ENCODE measurements at places on chromosomes 4 and X.

DNA sequence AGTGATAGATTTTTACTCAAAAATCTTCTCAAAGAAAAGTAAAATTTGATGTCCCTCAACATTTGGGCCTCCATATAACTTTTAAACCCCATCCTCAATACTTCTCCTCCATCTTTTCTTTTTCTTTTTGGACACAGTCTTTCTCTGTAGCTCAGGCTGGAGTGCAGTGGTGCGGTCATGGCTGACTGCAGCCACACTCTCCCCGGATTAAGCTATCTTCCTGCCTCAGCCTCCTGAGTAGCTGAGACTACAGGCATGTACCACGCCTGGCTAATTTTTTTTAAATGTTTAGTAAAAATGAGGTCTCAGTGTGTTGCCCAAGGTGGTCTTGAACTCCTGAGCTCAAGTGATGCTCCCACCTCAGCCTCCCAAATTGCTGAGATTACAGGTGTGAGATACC is 33.1 kb downstream of the KDM6A start:
- no peak for DNase-seq

GRCh38 chr4:185567381-185568376 is 32.4 kb upstream of the PDLIM3 start:
- no peak for DNase-seq

DNA sequence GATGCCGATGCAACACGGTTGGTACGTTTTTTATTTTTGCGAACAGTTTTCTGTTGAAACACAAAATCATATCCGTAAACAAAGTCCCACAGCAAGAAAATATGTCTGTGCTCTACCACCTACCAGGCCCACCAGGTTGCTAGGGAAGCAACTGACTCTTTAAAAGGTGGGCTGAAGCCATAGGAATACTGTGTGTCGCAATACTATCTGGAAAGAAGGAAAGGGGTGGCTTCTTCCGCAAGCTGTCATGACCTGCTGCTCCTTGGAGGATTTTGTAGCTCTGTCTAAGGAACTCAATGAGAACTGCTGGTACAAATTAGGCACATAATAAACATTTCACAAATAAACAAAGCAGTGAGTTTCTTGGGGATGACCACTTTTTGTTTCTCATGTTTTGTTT is 46.5 kb downstream of the BEND2 start:
- no peak for DNase-seq

- DNase-seq, result no peak
Measured at GRCh38 chr4:53748328-53748772, 157.1 kb upstream of the LNX1 start.

DNA sequence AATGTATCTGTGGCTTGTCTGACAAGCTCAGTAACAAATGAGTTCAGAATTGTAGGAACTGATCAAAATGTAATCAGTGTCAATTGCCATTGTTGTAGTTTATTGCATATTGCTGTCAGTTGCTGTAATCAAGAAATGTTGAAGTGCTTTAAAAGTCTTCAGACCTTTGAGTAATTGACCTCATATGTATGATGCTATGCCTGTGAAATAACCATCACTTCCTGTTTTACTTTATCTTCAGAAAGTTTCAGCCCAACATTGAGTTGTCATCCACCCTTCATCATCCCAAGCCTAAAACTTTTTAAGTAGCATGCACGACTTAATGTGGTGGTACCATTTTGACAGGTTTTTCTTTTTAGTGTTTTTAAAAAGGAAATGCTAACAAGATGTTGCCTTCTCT is 212.4 kb downstream of the ARHGAP10 start:
- peak; percentile 71 for DNase-seq

DNA sequence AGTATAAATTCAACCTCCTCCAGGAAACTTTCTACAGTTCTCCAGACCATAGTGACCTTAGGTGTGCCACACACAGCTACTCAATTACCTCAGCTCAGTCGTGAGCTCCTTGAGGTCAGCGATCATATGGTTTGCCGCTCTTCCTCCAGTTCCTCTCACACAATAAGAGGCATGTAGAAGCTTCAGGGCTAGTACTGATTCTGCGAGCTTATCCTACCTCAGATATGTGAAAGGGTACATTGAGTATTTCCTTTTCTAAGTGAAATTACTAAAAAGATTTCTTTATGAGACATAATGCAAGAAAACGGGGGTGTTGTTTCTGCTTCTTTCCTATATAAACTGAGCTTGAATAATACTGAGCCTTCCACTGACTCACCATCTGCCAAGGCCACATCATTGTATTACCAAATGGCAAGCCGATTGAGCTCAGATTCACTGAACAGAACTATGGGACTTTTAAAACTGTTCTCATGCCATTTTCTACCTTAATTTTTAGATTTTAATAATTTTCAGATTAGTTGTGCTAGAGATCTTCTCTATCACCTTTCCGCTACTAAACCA is 183.1 kb downstream of the HS6ST2 start:
- no peak for DNase-seq

- DNase-seq, result no peak
Measured at GRCh38 chr4:54230484-54231418, 1.7 kb downstream of the PDGFRA start.
